ENCODE measurements at places on chromosomes 6 and 20. TPM values are rescaled to one million over a fixed set of nuclear protein-coding genes. Genes with fewer than 3 reads are reported as not detected.
A peak's percentile ranks its signal among the peaks of the same experiment; 100 is the strongest.

- peak; percentile 58 for DNase-seq
These were observed 13.3 kb upstream of the ITPR3 start for GRCh38 chr6:33607784-33608161.

DNA sequence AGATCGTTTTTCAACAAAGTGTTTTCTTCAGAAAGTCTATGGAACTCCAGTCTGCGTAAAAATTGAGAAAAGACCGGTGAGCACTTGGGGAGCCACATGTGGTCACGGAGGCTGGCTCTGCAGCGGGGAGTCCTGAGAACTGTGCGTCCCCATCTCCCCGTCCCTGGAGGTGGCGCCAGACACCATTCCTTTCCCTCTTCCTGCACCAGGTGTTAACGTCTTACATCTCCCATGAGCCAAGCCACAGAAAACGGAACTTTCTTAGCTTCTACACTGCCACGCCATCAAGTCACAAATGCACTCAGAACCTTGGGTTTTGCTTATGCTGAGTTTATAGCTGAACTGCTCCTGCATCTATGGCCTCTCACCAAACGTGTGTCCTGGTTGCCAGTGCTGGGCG is 62.6 kb downstream of the GINS1 start:
- peak; percentile 74 for DNase-seq

DNA sequence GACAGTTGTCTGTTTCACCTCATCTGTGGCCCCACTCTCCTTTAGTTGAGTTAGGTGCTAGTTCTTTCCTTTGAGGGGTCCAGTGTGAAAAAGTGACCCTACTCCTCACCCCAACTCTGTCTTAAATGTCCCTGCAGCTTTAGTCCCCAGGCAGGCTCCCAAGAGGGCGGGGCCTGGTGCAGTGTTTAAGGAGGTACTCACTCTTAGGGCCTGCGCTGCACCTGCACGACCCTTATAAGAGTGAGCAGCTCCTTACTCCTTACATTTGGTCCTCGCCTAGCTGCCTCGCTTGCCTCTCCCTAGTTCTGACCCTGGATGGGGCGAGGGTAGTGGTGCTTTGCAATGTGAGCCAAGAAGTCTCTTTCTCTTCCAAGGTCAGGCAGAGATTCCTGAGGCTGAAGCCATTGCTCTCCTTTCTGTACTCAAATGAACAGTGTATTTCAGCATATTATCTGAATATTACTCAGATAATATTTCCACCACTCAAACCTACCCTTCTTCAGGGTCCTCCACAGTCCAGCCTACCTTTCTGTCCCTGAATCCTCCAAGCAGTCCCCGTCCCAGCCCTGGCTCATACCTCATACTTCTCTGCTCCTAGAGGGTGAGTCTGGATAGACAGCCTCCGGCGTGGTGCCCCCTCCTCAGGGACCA is 11.9 kb upstream of the VEGFA start:
- no peak for DNase-seq

DNA sequence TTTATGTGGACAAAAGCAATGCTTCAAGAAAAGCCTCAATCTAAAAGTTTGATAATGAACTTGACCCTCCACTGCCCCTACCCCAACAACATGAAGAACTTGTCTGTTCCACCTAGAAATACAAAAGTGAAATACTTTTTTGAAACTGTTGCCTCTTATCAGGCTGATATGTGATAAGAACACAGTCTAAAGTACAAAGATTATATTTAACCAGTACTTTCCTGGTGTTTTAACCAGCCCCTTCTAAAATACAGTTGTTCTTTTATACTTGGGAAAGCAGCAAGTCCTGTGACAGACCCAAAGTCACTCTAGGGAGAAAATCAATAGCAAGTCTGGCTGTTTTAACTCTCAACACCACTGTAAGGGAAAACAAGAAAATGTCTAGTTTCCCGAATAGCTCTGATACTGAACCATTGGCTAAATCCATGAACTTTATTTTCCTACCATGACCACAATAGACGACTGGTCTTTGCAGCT is 6.6 kb downstream of the OARD1 start:
- DNase-seq: no peak

GRCh38 chr6:47792216-47792733 is 10.4 kb downstream of the OPN5 start:
- DNase-seq: no peak

Gene ZSWIM1
- 13.4 TPM for total RNA-seq

Gene ZC3H12D
- total RNA-seq: not detected

Gene SLC25A27
- 29.5 TPM for total RNA-seq
